ENCODE measurements at places on chromosomes 6 and 20.

GRCh38 chr6:45421709-45422502 is 44.2 kb upstream of the SUPT3H start:
- peak; percentile 55 for DNase-seq

GRCh38 chr6:70221715-70222438 is 81.0 kb downstream of the COL9A1 start:
- DNase-seq, result no peak

GRCh38 chr20:63159826-63160640 is 55.9 kb downstream of the YTHDF1 start:
- DNase-seq, result no peak

- DNase-seq, result no peak
Measured at GRCh38 chr6:797479-798077, 104.6 kb upstream of the EXOC2 start.

- no peak for DNase-seq
Measured at GRCh38 chr6:132020138-132020581, 69.0 kb upstream of the CCN2 start.

GRCh38 chr6:150176659-150177058 is 33.8 kb downstream of the PPP1R14C start:
- no peak for DNase-seq

DNA sequence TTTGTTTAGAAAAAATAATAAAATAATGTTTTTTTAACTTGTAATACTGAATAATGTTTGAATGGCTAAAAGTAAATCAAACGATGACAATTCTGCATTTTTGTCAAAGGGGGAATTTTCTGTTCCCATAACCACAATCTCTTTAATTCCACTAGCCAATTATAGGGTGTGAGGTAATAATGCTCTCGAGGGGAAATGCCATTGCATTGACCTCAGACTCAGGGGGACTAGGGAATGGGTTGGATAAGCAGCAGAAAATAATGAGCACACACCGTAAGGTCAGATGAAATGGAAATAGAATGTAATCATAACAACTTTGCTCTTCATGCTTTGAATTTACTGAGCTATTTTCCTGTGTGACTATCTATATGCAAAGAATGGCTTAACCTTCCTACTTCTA is 584.7 kb downstream of the RFPL4B start:
- no peak for DNase-seq

- no peak for DNase-seq
Measured at GRCh38 chr20:49825521-49826033, 12.9 kb downstream of the SLC9A8 start.

DNA sequence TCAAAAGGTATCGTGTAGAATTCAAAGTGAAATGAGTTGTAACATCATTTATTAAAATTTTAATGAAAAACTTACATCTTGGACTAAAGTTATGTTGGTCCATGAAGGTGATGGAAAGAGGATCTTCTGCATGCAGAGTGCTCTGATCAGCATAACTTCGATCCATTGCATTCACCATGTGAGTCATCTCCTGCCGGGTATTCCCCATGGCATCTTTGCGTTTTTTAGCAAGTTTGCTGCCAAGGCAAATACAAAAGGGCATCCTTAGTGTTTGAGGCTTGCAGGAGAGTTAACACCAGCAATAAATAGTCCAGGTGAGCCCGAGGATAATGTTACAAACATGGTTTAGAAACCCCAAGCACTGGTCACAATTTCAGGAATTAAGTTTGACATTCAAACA is 104.2 kb upstream of the THEMIS start:
- DNase-seq, result no peak

DNA sequence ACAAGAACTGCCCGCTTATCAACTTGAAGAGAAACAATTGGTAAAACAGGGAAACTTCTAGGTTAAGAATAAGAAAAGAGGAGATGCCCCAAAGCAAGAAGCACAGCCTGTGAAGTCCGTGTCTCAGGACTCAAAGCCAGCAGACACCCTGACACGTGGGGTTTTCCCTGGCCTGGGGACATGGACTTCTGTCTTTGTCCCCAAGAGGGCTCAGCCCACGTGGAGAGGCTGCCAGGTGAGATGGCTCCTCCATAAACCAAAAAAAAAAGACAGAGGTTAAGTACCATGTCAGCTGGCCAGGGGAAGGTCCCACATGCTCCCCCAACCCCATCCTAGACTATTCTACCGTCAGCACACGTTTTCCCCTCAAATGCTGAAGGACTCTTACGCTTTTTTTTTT is 9.9 kb downstream of the SERPINB6 start:
- DNase-seq, result no peak

- no peak for DNase-seq
Measured at GRCh38 chr6:42407379-42407778, 44.3 kb downstream of the TRERF1 start.

- DNase-seq, result no peak
Measured at GRCh38 chr20:51126337-51126736, 103.4 kb upstream of the KCNG1 start.

- no peak for DNase-seq
Measured at GRCh38 chr6:111676383-111676782, 70.7 kb upstream of the TRAF3IP2 start.

- DNase-seq, result no peak
Measured at GRCh38 chr6:151110576-151110905, 129.2 kb upstream of the AKAP12 start.

- DNase-seq, result no peak
Measured at GRCh38 chr6:158775832-158776231, 43.3 kb downstream of the EZR start.

DNA sequence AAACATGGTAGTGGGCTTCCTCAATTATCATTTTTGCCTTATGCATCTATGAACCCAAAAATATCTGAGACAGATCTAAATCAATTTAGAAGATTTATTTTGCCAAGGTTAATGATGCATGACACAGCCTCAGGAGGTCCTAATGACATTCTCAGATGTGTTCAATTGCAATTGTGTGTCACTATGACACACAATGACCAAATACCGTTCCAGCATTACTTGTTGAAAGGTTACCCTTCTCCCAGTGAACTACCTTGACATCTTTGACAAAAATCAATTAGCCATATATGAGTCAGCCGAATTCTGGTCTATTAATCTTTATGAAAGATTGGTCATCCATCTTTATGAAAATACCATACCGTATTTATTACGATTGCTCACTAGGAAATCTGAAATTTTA is 592.5 kb upstream of the GJE1 start:
- DNase-seq, result no peak

DNA sequence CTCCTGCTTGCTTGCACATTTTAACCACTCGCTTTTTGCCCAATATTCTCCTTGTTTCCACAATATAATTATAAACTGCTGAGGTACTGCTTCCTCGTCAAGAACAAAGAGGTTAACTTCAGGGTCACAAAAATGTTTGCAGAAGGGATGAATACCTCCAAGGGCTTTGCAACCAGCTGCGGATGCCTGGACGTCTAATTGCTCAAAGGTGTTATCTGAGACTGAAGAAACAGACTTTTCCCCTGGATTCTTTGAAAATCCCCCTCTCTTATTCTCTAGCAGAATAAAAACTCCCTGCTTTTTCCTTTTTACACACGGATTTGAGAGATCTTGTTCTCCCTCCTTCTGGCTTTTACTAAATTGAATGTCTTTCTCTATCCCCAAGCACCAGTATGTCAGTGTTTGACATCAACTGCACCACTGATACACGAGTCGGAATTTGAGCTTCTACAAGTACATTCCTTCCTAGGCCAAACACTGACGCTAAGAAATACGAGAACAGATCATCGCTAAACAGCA is 336 bp upstream of the SMPDL3A start:
- DNase-seq, result no peak

- no peak for DNase-seq
Measured at GRCh38 chr6:282177-282866, 10.0 kb upstream of the DUSP22 start.

- no peak for DNase-seq
Measured at GRCh38 chr20:10654630-10655029, 19.2 kb downstream of the JAG1 start.

DNA sequence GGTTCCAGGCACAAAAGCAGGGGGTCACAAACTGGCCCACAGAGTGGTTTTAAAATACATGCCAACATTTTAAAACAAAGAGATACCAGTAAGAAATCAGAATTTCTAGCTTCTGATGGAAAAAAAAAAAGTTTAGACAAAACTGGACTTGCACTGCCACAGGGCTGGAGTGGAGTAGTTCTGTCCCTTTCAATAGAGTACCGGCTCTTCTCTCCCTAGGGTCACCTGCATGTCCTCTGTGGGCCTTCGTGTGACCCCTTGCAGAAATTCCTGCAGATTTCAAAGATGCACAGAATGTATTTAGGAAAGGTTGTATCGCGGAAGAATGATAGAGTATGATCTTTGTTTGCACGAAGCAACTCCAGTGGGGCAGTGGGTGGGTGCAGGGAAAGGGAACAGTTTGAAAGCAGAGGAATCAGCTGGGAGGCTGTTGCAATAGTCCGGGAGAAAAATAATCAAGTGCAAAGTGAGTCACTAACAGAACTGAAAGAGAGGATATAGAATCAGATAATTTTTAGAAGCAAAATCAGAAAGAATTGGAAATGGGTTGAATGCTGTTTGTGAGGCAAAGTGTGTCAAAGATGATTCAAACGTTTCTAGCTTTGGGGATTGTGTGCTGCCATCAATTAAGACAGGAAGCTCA is 97.3 kb upstream of the STXBP5 start:
- no peak for DNase-seq

DNA sequence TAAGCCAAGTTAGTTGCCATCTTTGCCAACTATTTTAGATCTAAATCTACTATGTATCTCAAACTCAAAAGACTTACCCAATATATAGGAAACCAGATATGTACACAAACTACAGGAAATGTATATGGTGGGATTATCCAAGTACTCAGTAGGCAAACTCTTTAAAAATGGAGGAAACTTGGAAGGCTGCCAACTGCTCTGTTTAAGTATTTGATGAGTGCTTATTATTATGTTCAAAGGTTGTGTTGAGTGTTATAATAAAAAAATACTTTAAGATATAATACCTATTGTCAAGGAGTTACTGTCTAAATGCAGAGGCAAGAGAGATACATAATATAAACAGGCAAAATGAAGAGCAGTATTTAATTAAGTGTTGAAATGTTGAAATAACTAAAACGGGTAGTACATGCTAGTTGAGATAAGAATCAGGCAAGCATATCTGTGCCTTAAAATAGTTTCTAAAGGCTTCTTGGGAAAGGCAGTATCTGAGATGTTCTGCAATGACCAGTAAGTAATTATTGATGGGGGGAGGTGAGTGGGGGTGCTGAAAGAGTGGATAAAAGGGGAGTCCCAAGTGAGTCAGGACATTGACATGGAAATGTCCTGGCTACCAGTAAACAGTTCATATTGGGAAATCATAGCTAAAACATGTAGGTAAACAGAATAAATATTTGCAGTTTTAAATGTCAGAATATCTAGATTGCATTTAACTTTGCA is 6.5 kb upstream of the DST start:
- DNase-seq, result no peak

GRCh38 chr20:47080365-47080764 is 185.7 kb downstream of the EYA2 start:
- no peak for DNase-seq

- DNase-seq, result peak; percentile 43
Measured at GRCh38 chr6:35327349-35328027, 14.9 kb upstream of the PPARD start.

DNA sequence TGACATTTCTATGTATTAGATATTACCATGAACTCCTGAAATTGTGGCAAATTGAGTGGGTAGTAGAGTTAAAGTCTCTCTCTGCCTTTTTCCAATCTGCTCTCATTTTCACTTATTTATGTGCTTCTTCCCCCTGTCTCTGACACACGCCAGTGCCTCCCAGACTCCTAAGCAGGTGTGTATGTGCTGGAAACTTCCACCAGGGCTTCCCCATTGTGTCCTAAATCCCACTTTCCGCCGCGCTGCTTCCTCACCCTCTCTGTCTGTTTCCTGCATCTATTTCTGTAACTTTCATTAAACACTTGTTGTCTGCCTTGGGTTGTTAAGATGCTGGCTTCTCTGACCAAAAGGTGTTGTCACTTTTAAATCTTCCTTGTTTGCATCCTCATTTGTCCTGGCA is 97.6 kb upstream of the HDGFL1 start:
- DNase-seq, result no peak

DNA sequence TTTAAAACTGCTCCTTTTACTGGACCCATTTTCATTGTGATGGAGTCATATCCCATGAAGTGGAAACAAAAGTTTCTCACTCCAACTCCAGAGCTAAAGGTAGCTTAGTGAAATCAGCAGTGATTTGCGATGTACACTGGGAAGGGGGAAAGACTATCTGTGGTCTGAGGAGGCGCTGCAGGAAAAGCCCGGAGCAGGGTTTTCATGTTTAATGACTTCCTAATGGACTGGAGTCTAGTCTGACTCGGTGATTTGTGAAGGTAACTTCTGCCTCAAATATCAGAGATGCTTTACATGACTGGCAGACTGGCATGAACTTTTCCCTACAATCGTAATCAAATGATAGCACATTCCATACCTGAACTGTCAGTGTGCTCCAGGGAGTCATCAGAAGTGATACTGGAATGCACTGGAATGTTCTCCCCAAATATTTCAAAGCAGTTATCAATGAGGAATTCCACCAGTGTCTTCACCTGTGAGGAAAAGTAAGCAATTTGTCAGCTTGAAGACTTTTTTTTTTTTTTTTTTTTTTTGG is 7.0 kb downstream of the TAGAP start:
- DNase-seq, result no peak

GRCh38 chr6:158439255-158439654 is 120.6 kb upstream of the TMEM181 start:
- no peak for DNase-seq

- peak; percentile 9 for DNase-seq
Measured at GRCh38 chr20:25695532-25696370, 902 bp downstream of the ZNF337 start.

DNA sequence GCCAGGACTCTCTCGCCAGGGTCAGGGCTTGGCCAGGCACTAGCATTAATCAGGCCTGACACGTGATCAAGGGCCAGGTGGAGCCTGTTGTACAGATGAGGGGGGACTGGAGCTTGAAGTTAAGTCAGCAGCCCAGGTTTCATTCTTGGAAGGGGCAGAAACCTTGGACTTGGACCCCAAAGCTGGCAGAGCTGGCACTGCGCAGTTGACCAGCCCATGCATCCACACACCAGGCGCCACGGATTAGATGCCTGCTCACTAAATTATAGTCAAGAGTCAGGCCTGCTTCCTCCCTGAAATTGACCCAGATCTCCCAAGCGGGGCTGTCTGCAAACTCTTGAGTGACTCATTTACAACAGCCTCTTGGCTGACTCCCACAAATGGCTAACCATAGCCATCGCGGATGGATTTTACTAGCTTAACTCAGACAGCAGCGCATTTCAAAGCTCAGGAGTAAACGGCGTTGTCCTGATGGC is 4.1 kb upstream of the TAF4 start:
- no peak for DNase-seq
